Dermis microvascular lymphatic vessel endothelial cell (primary cell): ENCODE measurements at places on chromosomes 5 and 9. TPM values are rescaled to one million over a fixed set of nuclear protein-coding genes. Genes with fewer than 3 reads are reported as not detected.

INSL4 gene
- not detected in 2 replicates for total RNA-seq

RETREG1 gene
- total RNA-seq = not detected in 2 replicates

DNA sequence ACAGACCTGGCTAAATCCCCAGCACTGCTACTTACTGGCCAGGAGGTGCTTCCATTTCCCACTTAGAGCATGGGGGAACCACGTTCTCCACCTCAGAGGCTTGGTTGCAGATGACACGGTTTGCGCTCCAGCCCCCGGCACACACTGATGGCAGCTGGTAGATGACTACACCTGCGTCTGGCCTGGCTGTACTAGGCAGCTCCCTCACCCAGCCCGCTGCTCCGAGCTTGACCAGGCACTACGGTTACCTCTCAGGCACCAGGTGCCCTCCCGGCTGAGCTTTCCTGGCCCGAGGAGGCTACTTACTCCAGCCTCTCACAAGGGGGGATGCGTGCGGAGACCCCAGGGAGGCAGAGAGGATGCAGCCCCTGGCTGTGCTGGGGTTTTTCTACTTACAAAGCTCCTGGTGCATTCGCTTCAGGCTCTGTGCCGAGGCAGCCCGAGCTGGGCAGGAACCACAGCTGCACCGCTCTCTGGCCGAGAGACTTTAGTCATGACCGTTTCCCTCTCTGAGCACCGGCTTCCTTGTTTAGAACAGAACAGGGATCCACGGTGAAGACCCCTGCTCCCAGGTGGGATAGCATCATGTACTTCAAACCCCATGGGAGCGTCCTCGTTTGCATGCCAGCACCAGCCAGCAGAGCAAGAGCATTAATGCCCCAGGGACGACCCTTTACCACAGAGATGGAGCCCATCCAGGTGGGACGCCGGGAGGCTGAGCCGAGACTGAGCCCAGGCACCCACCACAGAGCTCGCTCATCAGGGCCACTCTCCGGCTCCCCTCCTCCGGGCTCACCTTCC, 7.6 kb upstream of the GBGT1 start:
- no peak for DNase-seq

DNA sequence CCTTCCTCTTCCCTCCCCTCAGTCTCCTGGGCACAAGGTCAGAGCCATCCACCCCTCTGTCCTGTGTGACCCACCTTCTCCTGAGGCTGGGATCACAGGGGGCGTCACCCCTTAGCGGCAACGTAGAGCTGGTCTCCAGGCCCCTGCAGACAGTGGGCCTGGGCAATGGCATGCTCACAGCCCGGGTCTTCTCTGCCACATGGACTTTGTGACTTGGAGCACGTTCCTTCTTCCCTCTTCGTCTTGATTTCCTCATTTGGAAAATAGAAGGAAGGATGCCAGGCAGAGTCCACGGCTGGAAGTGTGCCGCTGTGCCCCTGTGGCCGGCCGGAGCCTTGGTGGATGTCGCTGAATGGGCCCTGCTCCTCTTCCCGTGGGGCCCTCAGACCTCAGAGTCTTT, 10.0 kb downstream of the RXRA start:
- DNase-seq = no peak

- DNase-seq = no peak
Observed at GRCh38 chr9:91198405-91198804, 163.3 kb downstream of the AUH start.

DNA sequence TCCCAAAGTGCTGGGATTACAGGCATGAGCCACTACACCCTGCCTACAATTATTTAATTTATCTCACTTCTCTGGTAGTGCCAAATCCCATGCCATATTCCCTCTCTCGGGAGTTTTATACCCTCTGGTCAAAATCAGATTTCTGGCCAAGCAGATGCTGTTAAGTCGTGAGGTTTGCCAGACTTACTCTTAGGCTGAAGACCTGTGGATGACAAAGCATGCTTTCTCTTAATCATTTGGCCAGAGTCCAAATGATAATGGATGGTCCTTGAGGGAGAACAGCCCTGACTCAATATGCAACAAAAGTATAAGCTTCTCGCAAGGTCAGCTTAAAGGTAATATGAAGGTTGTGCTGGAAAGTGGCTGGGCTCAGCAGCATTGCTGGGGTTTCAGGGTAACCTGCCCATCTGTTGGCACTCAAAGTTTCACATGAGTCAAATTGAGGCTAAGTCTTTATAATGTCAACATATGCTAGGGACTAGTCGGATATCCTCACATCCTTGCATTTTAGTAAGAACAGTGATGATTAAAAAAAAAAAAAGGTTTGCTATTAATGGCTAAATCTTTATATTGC, 280.1 kb downstream of the KIF4B start:
- no peak for DNase-seq

DNA sequence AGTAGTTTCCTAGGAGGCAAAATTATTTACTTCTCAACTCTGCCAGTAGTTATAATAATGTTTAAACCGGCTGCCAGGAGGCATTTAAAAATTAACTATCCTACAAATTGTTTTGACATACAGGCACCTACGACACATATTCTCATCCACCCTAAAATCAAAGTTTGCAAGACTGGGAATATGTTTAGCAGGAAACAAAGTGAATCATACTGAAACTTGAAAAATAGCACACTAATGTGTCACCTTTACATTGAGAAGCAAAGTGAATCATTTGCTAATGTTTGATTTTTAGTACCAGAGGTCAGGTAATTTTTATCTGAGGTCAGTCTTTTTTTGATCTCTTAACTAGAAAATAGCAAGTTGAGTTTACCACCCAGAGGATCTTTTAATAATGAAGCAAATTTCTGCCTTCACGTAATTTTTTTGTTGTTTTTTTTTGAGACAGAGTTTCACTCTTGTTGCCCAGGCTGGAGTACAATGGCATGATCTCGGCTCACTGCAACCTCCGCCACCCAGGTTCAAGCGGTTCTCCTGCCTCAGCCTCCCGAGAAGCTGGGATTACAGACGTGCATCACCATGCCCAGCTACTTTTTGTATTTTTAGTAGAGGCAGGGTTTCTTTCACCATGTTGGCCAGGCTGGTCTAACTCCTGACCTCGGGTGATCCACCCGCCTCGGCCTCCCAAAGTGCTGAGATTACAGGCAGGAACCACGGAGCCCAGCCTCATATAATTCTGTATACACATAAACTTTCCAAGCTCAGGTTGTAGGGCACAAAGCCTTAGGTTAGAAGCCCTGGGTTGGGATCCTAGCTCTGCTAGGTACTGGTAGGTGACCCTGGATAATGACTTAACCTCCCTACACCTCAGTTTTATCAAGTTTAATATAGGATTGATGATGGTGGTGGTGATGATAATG, 124.3 kb downstream of the UGCG start:
- DNase-seq = peak; percentile 84

DNA sequence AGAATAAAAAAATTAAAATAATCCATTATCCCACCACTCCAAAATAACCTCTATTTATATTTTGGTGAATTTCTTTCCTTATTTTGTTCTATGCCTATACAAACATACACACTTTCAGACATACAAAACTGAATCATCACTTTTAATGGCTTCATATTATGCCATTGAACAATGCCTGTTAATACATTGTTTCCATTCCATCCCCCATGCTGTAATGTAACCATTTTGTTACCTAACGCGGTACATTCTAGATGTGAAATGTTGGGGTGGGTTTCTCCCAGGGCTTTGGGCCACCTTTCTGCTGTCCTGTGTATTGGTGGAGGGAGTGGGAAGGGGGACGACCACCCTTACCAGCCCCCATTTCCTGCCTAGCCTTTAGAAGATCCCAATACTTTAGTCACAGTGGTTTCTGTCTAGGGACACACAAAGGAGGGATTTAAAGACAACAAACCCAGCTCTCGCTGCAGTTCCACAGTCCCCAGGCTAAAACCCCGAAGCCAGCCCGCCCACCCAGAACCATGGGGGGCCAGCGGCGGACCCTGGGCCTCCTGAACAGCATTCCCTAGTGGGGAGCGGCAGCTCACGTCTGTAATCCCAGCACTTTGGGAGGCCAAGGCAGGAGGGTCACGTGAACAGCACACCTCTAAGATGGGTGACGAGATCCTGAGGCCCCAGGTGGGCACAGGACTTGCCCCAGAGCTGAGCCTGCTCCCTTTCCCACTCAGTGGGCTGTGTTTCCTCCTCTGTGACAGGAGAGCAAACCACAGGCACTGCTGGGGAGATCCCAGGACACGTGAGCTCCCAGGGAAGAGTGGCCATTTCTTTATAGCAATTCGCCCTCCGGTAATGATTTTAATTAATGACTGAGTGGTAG, 56.9 kb upstream of the STXBP1 start:
- peak; percentile 47 for DNase-seq

DNA sequence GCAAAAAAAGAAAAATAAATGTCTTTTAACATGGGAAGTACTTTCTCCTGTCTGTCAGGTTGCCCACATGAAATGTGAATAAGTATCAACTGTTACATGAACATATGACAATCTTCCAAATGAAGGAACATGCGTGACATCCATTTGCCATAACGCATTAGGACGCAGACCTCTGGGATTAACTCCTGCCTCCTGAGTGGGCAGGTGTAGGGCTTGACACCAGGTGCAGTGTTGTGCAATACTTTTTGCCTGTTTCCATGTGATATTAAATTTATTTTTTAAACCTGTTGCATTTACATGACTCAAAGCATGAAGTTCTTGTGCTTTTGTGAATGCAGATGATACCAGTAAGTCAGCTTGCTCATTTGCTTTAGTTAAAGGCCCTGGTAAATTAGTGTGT, 8.7 kb upstream of the TMEM141 start:
- no peak for DNase-seq

DNA sequence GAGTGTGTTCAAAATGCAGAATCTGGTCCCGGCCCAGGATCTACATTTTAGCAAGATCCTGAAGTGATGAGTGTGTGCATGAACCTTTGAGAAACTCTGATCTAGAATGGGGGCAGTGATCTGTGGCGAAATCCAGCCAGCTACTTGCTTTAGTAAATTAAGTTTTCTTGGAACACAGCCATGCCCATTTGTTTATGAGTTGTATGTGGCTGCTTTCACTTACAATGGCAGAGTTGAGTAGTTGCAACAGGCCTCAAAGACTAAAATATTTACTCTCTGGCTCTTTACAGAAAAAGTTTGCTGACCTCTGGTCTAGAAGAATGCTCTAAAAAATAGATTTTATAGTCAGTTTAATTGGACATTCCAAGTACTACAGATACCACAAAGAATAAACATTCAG, 588.3 kb downstream of the BNC2 start:
- no peak for DNase-seq

GRCh38 chr9:125649315-125649714, 57.7 kb downstream of the MAPKAP1 start:
- no peak for DNase-seq

- DNase-seq = peak; percentile 53
Observed at GRCh38 chr9:20620650-20621470, 1.4 kb downstream of the MLLT3 start.

- no peak for DNase-seq
Observed at GRCh38 chr5:24855485-24855884, 210.7 kb upstream of the CDH10 start.

DNA sequence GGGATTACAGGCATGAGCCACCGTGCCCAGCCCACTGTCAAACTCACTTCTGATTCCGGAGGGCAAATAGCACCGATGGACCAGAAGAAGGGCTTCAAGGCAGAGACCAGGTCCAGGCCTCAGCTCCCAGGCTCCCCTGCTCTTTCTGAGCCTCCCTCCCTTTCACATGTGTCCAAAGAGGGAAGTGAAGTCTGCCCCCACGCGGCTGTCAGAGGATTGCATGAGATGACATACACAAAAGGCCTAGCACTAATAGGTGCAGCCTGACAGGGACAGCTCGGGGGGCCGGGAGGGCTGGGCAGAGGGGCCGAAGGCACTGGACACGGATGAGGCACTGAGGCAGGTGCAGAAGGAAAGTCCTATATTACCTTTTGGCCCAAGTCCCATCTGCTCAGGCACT, 16.1 kb downstream of the FBP1 start:
- DNase-seq = peak; percentile 23

GRCh38 chr5:168123631-168124528, 167.6 kb upstream of the WWC1 start:
- no peak for DNase-seq

DNA sequence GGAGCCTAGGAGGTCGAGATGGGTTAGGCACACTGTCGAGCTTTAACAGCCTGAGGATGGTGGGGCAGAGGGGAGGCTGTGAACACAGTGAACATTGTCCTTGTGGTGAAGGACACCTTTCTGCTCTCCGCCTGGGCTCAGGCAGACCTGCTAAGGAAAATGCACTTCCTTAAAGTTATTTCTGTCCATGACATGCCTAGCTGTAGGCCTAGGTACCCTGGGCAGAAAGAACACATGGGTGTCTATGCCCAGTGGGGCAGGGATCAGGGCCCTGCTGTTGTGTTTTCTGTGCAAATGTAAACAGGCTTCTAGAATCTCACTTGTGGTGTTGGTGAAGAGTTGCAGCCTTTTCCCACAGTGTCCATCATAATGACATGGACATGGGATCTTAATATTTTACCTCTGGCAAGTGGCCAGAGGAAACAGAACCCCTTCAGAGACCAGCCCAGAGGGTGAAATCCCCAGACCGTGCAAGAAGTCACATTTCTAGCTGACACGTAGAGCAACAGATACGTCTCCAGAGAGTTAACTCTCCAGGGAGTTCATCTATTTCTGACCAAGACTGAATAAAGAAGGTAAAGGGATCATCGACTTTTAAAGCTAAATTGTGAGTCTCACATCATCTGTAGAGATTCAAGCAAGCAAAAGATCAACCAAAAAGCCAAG, 79.2 kb downstream of the C9orf152 start:
- DNase-seq = no peak

DNA sequence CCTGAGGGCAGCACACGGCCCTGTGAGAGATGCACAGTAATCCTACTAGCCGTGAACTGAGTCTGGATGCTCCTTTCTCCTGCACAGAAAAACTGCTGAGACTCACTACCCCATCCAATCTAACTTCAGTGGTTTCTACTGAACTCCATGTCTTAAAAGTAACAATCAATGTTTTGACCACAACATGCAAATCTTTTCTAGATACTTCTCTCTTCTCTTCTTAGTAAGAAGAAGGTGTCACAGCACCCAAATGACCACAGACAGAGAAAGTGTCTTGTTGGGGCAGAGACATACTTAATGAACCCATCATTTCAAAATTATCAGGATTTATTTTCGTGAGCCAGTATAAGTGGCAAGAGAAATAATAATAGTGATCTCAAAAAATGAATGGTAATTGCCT, 285.8 kb upstream of the MEF2C start:
- no peak for DNase-seq

- DNase-seq = no peak
Observed at GRCh38 chr5:51242456-51242855, 140.8 kb upstream of the ISL1 start.
